ENCODE measurements at places on chromosomes 5 and 9. TPM values are rescaled to one million over a fixed set of nuclear protein-coding genes. Genes with fewer than 3 reads are reported as not detected.

Gene MGAT1
- total RNA-seq, result 70.0 TPM

Gene PAEP
- total RNA-seq, result not detected

Gene SCAI
- total RNA-seq, result 11.8 TPM

Gene C5orf52
- not detected for total RNA-seq

Gene RGS3
- 11.9 TPM for total RNA-seq

Gene TAS2R1
- total RNA-seq, result not detected

Gene HTR4
- not detected for total RNA-seq

DNA sequence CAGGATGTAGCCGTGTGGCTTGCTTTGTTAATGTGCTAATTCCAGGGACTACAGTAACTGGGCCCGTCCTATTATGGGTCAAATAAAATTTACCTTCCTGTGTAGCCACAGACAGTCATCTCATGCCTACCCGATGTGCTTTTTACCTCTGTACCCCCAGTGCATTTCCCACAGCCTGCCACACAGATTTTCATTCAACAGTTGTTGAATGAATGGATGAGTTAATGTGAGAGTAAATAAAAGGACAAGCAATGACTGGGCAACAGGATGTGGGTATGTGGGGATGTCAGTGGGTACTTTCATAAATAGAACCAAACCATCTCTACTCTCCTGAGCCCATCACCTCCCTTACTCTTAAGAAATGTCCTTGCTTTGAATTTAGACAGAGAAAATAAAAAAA lies 441.2 kb upstream of the ZNF462 start:
- H3K27ac ChIP-seq, result no peak overlapping the region
- peaks cover 3% of the 10 kb centered on the region for H3K27me3 ChIP-seq
- no peak for DNase-seq
- no peaks in the 10 kb centered on the region for H3K4me1 ChIP-seq
- H3K36me3 ChIP-seq, result no peaks in the 10 kb centered on the region

DNA sequence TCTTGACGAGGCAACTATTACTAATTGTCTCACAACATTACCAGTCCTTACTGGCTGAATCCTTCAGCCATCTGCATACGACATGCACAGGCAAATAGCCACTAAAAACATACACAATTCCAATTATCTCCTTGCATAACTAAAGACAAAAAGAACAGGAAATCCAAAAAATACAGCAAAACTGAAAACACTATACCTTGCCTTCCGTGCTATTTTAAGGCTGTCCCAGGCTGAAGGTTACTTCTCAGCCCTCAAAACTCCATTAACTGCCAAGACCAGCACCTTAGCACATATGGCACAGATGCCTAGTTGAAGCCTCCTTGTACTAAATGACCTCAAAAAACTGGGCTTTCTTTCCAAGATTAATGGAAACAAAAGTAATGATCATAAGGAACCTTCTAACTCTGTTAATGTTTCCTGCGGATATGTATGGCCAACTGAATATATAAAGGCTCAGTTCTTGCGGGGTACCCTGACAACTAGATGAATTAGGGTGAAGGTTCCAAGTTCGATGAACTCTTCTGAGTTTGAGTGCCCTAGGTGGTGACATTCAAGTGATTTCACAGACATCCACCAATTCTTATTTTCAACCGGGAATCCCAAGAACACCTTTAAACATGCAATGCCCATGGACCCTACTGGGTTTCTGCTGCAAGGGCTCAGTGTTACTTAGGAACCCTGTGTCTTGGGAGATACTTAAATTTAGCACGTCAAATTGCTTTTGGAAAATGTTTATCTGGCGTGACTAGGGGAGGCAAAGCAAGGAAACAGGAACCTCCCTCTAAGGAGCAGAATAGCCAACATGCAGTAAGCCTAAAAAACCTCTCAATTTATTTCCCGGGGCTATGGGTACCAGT lies 455.3 kb downstream of the RAB3C start:
- H3K27me3 ChIP-seq, result no peaks in the 10 kb centered on the region
- peaks cover 49% of the 10 kb centered on the region for H3K4me1 ChIP-seq
- H3K4me3 ChIP-seq, result peak overlapping the region; percentile 94
- DNase-seq, result no peak

DNA sequence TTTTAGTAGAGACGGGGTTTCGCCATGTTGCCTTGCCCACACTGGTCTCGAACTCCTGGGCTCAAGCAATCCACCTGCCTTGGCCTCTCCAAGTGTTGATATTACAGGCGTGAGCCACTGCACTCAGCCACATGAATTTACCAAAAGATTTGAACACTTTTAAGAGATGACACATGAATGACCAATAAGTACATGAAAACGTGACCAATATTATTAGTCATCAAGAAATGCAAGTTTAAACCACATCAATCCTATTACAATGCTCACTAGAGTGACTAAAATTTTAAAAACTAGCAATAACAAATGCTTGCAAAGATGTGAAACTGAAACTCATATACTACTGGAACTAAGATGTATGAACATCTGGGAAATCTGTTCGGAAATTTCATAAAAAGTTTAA lies 54.3 kb downstream of the NR6A1 start:
- H3K36me3 ChIP-seq, result no peaks in the 10 kb centered on the region
- no peak overlapping the region for H3K4me3 ChIP-seq
- H3K27me3 ChIP-seq, result peaks cover 5% of the 10 kb centered on the region
- H3K4me1 ChIP-seq, result peaks cover 11% of the 10 kb centered on the region

GRCh38 chr9:70868661-70869652 lies 252.5 kb downstream of the TRPM3 start:
- no peak overlapping the region for H3K4me3 ChIP-seq
- no peaks in the 10 kb centered on the region for H3K4me1 ChIP-seq
- DNase-seq, result no peak
- H3K27ac ChIP-seq, result no peak overlapping the region

- H3K27ac ChIP-seq, result peak overlapping the region; percentile 27
- no peak overlapping the region for H3K4me3 ChIP-seq
- H3K27me3 ChIP-seq, result no peaks in the 10 kb centered on the region
- H3K4me1 ChIP-seq, result peaks cover 37% of the 10 kb centered on the region
Measured at GRCh38 chr5:52725065-52725746, 62.5 kb upstream of the ITGA1 start.

- DNase-seq, result peak; percentile 41
- no peaks in the 10 kb centered on the region for H3K36me3 ChIP-seq
- H3K4me1 ChIP-seq, result peaks cover 12% of the 10 kb centered on the region
- H3K27me3 ChIP-seq, result peaks cover 13% of the 10 kb centered on the region
- no peak overlapping the region for H3K4me3 ChIP-seq
Measured at GRCh38 chr5:33300209-33300742, 140.5 kb upstream of the TARS1 start.

GRCh38 chr5:15579193-15579990 lies 79.4 kb downstream of the FBXL7 start:
- H3K4me3 ChIP-seq, result no peak overlapping the region
- H3K27me3 ChIP-seq, result no peaks in the 10 kb centered on the region
- no peak overlapping the region for H3K27ac ChIP-seq
- H3K36me3 ChIP-seq, result no peaks in the 10 kb centered on the region
- no peaks in the 10 kb centered on the region for H3K4me1 ChIP-seq
- no peak for DNase-seq

DNA sequence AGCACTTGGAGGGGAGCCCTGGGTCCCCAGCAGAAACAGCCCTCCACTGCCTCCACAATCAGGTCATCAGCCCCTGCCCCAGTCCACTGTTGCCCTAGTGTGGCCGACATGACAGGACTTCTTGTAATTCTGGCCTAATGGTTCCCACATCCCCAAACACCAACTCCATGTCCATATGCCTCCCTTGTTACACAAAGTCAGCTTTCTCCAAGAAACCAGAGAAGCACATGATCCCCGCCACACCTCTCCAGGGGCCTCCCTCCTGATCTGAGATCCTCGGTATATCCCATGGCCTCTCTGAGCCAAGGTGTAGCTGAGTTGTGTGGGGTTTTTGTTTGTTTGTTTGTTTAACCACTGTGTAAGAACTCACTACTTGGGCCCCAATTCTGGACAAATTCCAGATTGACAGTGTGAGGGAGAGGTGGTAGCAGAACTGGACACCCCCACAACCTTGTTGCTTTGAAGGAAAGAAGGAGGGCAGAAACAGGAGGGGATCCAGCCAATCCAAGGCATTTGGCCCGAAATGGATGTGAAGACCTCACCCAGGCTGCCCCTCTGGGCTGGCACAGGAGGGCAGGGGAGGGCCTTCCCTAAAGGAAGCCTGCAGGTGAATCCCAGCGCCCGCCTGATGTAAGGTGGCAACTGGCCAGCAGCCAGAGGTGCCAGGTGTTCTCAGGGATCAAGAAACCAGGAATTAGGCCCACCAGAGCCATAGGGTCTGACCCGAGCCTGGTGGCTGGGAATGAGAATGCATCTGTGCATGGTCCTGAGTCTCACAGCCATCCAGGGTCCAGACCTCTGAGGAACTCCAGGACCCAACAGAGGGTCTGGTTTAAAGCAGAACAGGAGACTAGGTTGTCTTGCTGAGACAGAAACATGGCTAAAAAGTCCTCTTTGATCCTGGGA lies 13.4 kb downstream of the IRF1 start:
- H3K27me3 ChIP-seq, result no peaks in the 10 kb centered on the region
- H3K36me3 ChIP-seq, result no peaks in the 10 kb centered on the region
- peak overlapping the region; percentile 11 for H3K27ac ChIP-seq
- peaks cover 60% of the 10 kb centered on the region for H3K4me1 ChIP-seq
- DNase-seq, result peak; percentile 3

GRCh38 chr9:127751269-127752054 lies 16.4 kb upstream of the TOR2A start:
- H3K4me1 ChIP-seq, result peaks cover 4% of the 10 kb centered on the region
- H3K27me3 ChIP-seq, result no peaks in the 10 kb centered on the region
- DNase-seq, result peak; percentile 24
- no peak overlapping the region for H3K27ac ChIP-seq
- H3K4me3 ChIP-seq, result no peak overlapping the region

GRCh38 chr5:159163027-159163700 lies 46.2 kb downstream of the RNF145 start:
- no peak overlapping the region for H3K4me3 ChIP-seq
- H3K27me3 ChIP-seq, result no peaks in the 10 kb centered on the region
- peaks cover 47% of the 10 kb centered on the region for H3K4me1 ChIP-seq

DNA sequence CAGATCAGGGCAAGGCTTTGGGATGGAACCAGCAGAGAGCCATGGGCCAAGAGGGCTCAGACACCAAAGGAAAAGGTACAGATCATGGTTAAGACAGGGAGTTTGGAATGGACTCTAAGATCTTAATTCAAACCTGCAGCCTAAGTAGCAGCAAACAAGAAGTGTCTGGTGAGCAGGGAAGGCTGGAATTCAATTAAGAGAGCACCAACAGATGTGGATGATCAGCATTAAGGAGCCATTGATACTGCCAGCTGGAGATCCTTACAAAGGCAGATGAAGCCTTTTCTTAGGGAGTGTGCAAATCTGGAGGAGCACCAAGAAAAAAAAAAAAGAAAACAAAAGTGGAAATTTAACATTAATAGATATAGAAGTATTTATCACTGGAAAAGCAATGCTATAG lies 516.8 kb downstream of the RASEF start:
- no peak overlapping the region for H3K4me3 ChIP-seq
- no peaks in the 10 kb centered on the region for H3K36me3 ChIP-seq
- no peaks in the 10 kb centered on the region for H3K4me1 ChIP-seq
- no peak overlapping the region for H3K27ac ChIP-seq
- DNase-seq, result no peak

DNA sequence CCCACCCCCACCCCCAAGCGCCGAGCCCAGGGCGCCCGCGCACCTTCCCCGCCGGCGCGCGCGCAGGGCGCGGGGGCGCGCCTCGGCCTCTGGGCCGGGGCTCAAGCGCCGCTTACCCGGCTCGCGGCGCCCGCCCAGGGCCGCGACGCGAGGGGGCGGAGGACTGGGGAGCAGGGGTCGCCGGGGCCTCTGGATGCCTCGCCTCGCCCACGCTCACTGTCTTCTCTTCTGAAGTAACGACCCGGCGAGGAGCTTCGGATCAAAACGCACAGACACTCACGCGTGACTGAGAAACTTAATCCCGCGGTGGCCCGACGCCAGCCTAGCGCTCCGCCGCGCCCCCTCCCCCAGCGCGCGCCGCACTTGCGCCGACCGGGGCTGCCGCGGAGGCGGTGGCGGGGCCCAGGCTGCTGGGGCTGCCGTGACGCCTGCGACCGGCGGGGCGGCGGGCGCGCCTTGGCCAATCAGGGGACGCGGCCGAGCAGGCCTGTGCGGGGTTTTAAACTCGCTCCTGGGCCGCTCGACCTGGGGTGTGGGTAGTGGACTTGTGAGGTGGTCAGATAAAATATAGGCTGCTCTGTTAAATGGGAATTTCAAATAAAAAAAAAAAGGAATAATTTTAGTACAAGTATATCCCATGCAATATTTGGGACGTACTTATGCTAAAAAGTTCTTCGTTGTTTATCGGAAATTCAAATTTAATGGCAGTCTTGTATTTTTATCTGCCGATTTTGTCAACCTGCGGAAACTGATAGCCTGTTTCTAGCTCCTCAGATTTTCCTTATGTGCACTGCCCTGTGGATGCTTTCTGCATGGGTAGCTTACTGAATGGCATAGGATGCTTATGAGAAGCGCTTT lies at the start of gene MPDZ:
MPDZ (minus strand) TSS at position 409 of the 858 bp plus-strand sequence. CDS start 29,377 bp downstream, outside the sequence.
- peaks cover 24% of the 10 kb centered on the region for H3K27me3 ChIP-seq
- no peak within 1 kb of the TSS for H3K4me3 ChIP-seq
- DNase-seq, result no peak
- H3K27ac ChIP-seq, result no peak within 1 kb of the TSS
- H3K4me1 ChIP-seq, result no peaks in the 10 kb centered on the region
